Left ventricle myocardium superior (tissue), 1 donor: ENCODE measurements at places on chromosomes 3 and 15. TPM values are rescaled to one million over a fixed set of nuclear protein-coding genes. Genes with fewer than 3 reads are reported as not detected.

GRCh38 chr3:160193644-160194192 lies 31.5 kb upstream of the C3orf80 start:
- DNase-seq, result no peak

DNA sequence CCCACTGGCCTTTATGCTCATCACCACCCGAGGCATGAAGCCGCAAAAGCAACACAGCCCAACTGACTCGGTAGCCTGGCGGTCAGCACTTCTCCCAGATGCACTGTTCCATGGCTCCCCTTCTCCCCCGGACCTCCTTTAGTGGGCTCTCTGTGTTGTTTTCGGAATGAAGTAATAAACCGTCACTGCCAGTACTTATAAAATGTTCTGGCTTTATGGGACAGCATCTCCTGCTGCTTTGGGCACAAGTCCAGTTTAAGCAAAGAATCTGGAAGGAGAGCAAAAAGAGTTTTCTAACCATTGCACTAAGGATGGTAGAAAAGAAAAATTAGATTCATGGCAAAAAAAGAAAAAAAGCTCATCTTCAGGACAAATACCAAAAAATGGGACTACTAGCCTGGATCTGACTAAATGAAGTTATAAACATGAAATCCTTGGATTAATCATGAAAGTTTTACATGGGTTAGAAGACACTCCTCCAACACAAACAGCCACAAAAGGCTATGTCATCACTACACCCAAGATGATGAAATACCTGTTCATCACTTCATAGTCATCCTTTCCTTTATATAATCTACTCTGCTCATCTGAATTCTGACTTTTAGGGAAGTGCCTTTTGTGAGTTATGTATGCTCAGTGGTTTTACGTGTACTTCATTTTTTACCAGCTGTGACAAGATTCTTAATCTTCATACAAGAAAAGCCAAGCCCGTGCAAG lies 89.5 kb upstream of the UBE2E2 start:
- no peak for DNase-seq

DNA sequence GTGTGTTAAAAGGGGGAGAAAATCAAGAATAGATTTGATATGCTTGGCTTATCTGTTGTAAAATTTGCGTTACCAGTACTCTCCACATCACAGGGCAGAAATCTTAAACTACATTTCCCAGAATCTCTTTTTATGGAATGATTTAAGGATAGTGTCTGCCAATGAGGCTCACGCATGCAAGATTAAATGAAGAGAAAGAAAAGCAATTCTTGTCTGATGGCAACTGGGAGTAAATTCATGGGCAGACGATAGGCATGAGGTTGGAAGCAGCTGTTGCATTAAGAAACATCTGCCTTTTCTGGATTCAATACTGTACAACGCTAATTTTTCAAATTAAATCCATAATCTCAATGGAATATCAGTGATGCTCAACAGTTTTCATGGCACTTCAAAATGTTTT lies 27.2 kb upstream of the ANKRD28 start:
- DNase-seq, result no peak

DNA sequence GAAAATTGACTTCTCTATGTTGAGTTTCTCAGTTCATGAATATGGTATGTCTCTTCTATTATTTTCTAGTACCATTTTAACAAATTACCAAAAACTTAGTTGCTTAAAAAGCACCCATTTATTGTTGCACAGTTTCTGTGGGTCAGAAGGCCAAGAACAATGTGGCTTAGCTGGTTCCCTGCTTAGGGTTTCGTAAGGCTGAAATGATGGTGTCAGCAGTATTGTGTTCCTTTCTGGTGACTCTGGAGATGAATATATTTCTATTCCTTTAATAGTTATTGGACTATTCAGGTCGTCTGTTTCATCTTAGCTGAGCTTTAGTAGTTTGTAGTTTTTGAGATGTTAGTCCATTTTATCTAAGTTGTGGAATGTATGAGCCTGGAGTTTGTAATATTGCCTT lies 44.9 kb downstream of the IL1RAP start:
- DNase-seq, result no peak

DNA sequence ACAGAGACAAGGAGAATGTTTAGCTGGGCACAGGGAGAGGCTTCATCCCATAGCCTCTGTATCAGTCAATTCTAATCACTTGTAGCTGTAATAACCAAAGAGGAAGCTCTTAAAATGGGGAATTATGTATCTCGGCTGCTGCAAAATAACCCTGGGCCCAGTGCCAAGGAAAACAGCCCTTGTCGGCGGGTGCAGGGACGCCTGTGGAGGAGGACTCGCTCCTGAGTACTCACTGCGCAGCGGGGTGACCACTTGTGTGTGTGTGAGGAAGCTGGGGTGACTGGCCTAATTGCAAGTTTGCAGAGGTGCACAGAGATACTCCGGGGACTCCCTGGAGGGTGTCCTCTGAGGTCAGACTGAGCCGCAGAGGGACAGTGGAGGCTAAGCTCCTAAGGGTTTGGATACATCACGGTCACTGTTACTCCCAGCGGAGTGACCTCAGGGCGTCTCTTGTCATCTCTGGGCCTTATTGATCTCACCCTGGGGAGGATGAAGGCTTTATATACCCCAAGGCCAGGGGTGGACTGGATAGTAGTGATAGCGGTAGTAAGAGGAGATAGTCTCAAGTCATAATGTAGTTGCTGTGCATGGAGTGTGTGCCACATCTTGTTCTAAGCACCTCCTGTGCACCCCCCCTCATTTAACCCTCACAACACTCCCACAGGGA lies 37.2 kb downstream of the SLC6A6 start:
- peak; percentile 84 for DNase-seq

GRCh38 chr15:76196269-76197231 lies 114.7 kb downstream of the ETFA start:
- peak; percentile 66 for DNase-seq

DNA sequence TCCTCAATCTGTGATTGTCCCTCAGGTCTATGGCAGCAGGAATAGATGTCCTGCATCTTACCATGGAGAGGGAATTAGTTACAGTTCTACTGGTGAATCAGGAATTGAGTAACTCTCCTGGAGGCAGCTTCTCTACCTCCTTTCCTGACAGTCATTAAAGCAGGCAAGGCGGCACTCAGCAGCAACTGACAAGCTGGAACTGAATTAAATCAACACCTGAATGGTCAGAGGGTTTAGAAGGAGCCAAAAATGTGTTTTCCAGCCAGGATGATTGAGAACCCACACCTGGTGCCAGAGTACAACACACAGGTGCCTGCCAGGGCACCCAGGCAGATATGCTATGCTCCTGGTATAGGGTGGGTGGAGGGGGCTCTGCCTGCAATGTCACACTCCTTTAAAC lies 43.1 kb upstream of the TIPARP start:
- DNase-seq, result no peak

GRCh38 chr15:74826921-74827320 lies 494 bp downstream of the CPLX3 start:
- no peak for DNase-seq

DNA sequence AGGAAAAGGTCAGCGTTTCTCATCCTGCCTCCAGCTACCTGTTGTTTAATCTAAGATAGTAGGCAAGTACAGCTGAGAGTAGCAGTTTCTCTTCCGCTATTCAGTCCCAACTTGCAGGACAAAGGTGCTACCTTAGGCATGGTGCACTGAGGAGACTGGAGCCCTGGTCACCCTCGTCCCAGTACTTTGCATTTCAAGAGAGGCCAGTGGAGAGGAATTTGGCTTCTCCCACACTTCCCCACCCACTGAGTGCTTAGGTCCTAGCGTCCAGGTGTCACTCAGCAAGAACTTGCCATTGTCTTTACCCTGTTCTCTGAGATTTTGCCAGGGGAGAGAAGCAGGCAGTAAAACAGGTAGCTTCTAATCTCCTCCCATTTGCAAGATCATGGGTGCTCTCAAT lies 12.5 kb upstream of the RPN1 start:
- DNase-seq, result no peak

GRCh38 chr3:52072020-52072419 lies 15.6 kb upstream of the DUSP7 start:
- no peak for DNase-seq

DNA sequence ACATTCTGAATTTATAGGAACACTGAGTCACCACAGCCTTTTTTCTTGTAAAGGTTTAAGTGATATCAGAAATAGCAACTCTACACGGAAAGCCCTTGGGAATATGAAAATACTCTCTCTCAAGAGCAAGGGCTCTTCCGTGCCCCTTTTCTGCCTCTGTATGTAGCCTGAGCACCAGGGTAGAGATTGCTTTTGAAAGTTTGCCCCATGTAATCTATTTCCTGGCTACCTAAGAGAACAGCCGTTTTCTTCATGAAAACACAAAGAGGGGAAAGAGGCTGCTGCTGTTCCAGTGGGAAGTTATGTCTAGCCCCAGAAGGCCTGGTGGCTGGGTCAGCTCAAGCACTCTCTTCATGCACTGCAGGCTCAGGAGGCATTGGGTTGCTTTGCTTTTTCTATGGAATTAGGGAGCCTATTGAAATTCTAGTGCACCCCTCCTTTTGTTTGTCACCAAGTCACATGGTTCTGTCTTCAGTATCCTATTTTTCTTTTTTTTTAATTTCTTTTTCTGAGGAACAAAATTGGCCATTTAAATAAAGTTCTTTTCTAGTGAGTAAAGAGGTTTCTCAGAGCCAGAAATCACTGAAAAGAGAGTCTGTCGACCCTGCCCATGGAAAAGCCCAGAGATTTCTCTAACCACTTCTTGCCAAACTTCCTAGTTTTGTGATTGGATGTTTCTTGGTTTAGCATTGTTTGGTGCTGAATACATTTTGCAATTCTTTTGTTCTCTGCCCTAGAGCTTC lies 39.5 kb downstream of the TIGIT start:
- no peak for DNase-seq

DNA sequence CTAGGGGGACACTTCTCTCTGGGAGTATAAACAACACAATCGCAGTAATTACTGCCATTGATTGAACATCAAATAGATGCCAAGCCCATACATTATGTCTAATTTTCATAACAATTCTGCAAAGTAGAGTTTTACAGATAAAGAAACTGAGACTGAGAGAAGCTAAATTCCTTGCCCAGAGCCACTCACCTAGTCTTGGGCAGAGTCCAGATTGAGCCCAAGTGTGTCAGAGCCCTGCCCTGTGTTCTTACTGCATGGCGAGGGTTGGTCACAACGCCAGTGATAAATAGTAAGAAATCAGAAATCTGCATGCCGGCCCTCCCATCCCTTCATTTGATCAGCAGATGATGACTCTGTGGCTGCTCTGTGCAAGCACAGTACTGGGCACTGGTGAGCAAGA lies 106.3 kb downstream of the C3orf70 start:
- DNase-seq, result no peak

DNA sequence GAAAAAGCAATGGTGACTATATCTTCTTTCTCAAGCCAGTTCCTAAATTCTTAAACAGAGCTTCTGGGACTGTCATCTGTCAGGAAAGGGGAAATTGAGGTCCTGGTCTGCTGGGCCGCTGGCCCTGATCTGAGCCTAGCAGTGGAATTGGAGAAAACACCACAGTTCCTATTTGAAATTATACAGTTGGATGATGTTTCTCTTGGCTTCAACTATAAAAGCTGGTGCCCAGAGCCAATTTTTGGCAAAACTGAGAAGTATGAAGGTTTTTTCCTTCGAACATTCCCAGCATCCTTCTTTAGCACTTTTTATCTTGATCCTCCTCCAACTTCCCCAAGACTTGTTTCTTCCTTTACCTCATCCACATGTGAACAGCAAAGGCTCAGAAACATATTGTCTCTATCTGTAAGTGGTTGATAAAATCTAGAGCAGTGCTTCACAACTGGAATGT lies 83.9 kb downstream of the CD47 start:
- DNase-seq, result no peak

- DNase-seq, result no peak
Measured at GRCh38 chr3:72303926-72304325, 519.0 kb upstream of the PROK2 start.

DNA sequence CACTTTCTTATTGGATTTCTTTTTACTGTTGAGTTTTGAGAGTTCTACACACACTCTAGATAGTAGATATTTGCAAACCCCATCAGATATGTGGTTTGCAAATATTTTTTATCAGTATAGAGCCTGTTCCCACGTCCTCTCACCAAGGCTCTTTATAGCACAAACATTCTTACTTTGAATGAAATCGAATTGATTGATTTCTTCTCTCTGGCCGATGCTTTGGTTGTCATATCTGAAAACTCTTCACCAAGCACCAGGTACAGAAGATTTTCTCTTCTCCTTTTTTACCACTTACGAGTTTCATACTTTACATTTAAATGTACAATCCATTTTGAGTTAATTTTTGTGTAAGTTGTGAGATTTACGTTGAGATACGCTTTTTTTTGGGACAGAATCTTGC lies 163.4 kb downstream of the PTPRG start:
- no peak for DNase-seq

DNA sequence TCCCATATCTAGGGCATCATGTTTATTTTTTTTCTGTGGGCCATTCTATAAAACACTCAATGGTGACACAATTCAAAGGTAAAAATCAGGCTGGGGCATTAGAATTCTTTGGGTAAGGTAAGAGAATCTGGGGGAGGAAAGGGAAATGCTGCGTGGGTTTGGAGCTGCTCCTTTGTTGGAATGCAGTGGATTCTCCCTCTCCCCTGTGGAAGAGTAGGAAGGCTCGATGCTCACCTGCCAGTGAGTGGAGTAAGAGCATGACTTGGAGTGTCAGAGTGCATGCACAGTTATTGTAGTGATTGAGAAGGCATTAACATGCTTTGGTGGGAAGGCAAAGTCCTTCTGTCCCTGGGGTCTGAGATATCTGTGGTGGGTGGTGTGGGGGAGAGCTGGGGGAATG lies 280.0 kb downstream of the PDCD6IP start:
- no peak for DNase-seq

DNA sequence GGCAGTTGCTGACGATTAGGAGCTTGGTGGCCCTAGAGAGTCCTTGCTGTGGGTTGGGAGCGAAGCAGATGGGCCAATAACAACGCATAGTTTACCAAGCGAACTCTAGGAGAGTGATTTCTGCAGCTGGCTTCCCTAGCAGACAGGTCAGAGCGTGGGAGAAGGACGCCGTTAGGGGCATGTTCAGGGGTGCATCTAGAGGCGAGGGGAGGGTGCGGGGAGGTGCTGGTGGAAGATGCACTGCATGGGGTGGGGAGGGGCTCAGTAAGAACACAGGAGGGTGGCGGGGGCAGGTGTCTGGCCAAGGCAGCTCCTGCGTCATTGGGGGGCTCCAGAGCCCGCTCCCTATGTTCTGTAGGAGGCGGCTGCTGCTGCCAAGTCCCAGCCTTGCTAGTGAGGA lies 8.9 kb downstream of the APBA2 start:
- DNase-seq, result no peak

Gene OIP5
- not detected for total RNA-seq

Gene PAK6
- 11.1 TPM for total RNA-seq

Gene LDHAL6B
- total RNA-seq, result not detected

Gene SEMA3B
- 20.6 TPM for total RNA-seq

Gene NOX5
- not detected for total RNA-seq

Gene CFAP44
- total RNA-seq, result 1.9 TPM

Gene SAMD7
- total RNA-seq, result not detected

Gene GABRA5
- not detected for total RNA-seq

Gene DPPA2
- total RNA-seq, result not detected

Gene EPHB1
- total RNA-seq, result 1.8 TPM

Gene NANOGP8
- total RNA-seq, result not detected

Gene SLC6A1
- 0.62 TPM for total RNA-seq

Gene EAF2
- 3.5 TPM for total RNA-seq

Gene LRRC49
- 79.8 TPM for total RNA-seq

Gene C3orf49
- not detected for total RNA-seq
